ENCODE measurements at places on chromosomes 4 and X. TPM values are rescaled to one million over a fixed set of nuclear protein-coding genes. Genes with fewer than 3 reads are reported as not detected.

The INPP4B gene
- total RNA-seq, result 4.7 TPM

The ODAPH gene
- not detected for total RNA-seq

The NR3C2 gene
- total RNA-seq, result 15.1 TPM

The SMIM31 gene
- total RNA-seq, result not detected

The OPN1LW gene
- total RNA-seq, result not detected

Data from mammary microvascular endothelial cell (primary cell).